ENCODE measurements at places on chromosomes 1 and 21. TPM values are rescaled to one million over a fixed set of nuclear protein-coding genes. Genes with fewer than 3 reads are reported as not detected.

DNA sequence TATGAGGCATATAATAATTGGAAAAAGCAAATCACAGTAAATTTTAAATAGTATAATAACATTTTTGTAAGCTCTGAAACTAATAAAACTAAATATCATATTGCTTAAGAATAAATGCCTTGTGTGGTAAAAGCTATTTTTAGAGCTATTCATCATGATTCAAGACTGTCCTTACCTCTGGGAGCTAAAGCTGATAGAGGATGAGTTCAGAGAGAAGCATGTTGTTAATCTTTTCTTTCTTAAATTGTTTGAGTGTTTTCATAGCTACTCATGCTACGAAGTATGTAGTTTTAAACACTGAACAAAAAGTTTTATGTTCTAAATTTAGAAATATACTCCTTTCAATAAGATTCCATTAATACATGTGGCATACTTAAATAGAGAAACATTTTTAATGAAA is 30.5 kb downstream of the IFI16 start:
- no peaks in the 10 kb centered on the region for H3K4me1 ChIP-seq
- no peak overlapping the region for H3K27ac ChIP-seq
- H3K4me3 ChIP-seq: no peak overlapping the region
- no peaks in the 10 kb centered on the region for H3K27me3 ChIP-seq
- no peaks in the 10 kb centered on the region for H3K36me3 ChIP-seq

The PLA2G4A gene
- total RNA-seq: not detected

GRCh38 chr1:31679676-31680230 is 24.1 kb downstream of the COL16A1 start:
- no peak overlapping the region for H3K27ac ChIP-seq
- peaks cover 12% of the 10 kb centered on the region for H3K4me1 ChIP-seq
- no peak overlapping the region for H3K4me3 ChIP-seq
- H3K27me3 ChIP-seq: peaks cover 5% of the 10 kb centered on the region
- DNase-seq: no peak

DNA sequence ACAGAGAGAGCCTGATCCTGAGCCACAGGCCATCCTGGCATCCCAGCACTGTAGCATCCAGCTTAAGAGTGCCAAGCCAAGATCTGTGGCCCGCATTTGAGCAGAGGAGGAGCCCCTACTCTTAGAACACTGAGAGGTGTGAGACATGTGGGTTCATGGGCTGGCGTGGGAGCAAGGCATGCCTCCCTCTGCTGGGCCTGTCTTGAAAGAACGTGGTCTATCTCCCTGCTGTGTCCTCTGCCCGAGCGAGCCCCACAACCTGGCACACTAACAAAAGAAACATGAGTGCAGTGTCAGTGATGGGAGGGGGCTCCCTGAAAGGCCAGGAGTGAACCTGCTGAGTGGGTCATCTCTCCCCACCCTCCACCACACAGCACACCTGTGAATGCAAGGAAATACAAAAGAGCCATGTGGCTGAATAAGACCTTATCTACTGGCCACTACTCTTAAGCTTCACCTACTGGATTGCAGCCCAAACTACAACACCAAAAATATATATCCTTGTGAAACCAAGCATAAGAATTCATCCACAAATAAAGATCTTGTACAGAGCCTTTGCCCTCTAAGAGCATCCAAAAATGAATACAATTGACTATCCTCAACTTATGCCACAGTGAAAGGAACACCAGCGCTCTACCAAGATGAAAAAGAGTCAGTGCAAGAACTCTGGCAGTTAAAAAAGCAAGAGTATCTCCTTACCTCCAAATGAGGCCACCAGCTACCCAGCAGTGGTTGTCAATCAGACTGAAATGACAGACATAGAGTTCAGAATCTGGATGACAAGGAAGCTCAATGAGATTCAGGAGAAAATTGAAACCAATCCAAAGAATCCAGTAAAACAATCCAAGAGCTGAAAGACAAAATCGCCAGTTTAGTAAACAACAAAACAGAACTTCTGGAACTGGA is 259.4 kb upstream of the DAB1 start:
- peaks cover 2% of the 10 kb centered on the region for H3K27me3 ChIP-seq
- DNase-seq: no peak
- H3K27ac ChIP-seq: no peak overlapping the region
- peaks cover 5% of the 10 kb centered on the region for H3K4me1 ChIP-seq
- no peak overlapping the region for H3K4me3 ChIP-seq

The ZSWIM5 gene
- 23.6 TPM for total RNA-seq

The FALEC gene
- total RNA-seq: not detected

DNA sequence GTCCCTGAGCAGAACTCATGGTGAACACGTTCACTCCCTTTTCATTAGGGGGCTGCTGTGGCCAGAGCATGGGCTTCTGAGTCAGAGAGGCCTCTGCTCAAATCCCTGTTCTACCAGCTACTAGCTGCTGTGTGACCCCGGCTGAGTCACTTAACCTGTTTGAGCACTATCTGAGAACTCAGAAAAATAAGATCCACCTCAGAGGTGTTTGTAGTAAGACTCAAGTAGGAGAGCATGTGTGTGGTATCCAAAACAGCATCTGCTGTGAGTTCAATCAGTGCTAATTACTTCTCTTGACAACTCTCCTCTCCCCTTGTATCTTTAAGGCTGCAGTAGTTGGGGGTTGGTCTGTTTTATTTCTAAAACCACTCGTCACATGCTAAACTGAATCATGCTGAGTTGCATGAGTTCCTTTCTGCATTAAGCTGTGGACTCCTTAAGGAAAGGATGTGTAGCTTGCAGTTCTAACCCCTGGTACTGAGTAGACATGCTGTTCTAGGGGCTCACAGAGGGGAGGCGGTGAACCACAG is 39.7 kb upstream of the JUN start:
- H3K4me3 ChIP-seq: no peak overlapping the region
- H3K36me3 ChIP-seq: peaks cover 32% of the 10 kb centered on the region
- H3K4me1 ChIP-seq: no peaks in the 10 kb centered on the region
